ENCODE measurements at places on chromosomes 7 and 10. TPM values are rescaled to one million over a fixed set of nuclear protein-coding genes. Genes with fewer than 3 reads are reported as not detected.

DNA sequence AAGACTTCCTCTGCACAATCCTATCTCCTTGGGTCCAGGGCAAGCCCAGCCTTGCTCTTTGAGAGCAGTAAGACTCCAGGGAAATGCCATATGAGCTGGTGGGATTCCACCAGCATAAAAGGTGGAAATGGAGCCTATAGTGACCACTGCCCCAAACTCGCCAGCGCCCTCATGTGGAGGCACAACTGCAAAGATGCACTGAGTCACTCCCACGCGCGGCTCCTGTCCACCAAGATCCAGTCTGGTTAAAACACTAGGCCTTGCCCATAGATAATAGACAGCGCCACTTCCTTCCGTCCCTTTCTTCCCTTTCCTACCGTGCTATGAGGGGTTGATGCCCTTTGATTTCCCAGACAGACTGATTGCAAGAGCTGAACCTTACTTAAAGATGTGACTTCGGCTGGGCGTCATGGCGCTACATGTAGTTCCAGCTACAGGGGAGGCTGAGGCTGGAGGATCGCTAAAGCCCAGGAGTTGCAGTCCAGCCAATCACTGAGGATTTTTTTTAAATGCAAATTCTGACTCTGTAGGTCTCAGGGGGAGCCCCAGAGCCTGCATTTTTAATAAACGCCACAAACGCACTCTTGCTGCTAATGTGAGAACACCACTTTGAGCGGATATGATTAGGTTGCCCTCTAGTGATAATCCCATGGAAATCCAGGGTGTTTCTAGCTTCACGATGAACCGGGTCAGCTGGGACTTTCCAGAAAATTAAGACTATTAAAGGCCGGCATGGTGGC, 136.5 kb downstream of the EPC1 start:
- H3K27me3 ChIP-seq = no peaks in the 10 kb centered on the region
- H3K4me3 ChIP-seq = no peak overlapping the region
- H3K36me3 ChIP-seq = no peaks in the 10 kb centered on the region

DNA sequence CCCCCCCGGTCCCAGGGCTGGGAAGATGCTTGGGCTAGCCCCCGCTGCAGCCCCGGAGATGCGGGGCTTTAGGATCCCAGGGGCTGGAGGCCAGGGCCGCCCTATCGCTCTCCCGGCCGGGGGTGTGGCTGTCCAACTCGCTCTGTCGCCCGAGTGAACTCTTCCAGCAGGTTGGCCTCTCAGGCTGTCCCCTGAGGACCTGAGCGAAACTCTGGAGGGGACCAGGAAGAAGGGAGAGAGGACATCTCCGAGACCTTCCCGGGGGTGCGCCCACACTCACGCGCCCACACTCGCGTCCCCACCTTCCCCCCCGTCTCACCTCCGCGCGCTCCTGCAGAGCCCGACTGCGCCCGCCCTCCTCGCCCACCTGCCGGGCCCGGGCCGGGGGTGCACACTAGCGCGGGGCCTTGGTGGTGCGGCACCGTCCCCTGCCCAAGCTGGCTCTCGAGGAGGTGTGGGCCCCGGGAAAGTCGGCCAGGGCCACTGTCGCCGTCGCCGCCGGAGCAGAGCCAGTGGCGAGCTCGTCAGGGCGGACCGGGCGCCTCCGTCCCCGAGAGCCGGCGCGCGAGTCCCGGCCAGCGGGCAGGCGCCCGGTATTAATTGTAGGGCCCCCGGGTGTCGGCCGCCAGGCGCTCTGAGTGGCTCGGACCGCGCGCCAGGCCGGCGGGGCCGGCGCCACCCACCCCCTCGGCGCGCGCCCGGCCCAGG, 101.7 kb upstream of the SVIL start:
- H3K27me3 ChIP-seq = no peaks in the 10 kb centered on the region
- peak; percentile 44 for DNase-seq
- peaks cover 35% of the 10 kb centered on the region for H3K4me1 ChIP-seq
- H3K36me3 ChIP-seq = no peaks in the 10 kb centered on the region
- H3K27ac ChIP-seq = peak overlapping the region; percentile 65

- DNase-seq = no peak
- no peaks in the 10 kb centered on the region for H3K27me3 ChIP-seq
- no peak overlapping the region for H3K27ac ChIP-seq
- no peak overlapping the region for H3K4me3 ChIP-seq
- H3K36me3 ChIP-seq = no peaks in the 10 kb centered on the region
These were observed 114.1 kb downstream of the ABCA13 start for GRCh38 chr7:48285373-48285772.

DNA sequence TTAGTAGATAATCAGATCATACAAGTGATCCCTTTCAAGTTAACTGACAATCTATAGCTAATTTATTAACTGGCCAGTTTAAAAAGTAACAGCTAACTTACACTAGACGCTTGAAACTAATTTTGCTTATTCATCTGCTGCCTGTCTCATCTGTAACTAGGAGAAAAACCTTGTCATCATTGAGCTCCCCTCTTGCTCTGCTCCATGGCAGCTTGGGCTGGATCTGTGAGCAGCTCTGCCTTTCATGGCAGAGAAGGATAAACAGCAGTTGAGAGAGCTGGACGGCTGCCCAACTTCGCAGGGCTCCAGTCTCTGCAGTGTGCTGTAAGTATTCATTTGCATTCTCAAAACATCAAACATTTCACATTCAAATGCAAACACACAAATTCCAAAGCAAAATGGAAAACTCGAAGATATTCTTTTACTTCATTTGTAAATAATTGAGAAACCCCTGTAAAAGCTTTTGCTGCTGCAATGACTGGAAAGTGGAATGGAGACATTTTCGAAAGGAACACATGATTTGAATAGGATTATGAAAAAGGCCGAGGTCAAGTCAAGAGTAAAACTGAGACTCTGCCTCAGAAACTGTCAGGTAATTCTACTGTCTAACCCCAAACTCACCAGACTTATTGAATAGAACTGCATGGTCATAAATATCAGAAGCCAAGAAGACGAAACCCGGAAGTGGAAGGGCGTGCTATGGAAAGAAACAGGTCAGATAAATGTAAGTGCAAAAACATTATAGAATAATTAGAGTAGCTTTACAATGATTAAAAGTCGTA, 17.6 kb downstream of the SLC35B4 start:
- no peaks in the 10 kb centered on the region for H3K27me3 ChIP-seq
- H3K36me3 ChIP-seq = no peaks in the 10 kb centered on the region
- H3K27ac ChIP-seq = no peak overlapping the region
- H3K4me3 ChIP-seq = no peak overlapping the region

DNA sequence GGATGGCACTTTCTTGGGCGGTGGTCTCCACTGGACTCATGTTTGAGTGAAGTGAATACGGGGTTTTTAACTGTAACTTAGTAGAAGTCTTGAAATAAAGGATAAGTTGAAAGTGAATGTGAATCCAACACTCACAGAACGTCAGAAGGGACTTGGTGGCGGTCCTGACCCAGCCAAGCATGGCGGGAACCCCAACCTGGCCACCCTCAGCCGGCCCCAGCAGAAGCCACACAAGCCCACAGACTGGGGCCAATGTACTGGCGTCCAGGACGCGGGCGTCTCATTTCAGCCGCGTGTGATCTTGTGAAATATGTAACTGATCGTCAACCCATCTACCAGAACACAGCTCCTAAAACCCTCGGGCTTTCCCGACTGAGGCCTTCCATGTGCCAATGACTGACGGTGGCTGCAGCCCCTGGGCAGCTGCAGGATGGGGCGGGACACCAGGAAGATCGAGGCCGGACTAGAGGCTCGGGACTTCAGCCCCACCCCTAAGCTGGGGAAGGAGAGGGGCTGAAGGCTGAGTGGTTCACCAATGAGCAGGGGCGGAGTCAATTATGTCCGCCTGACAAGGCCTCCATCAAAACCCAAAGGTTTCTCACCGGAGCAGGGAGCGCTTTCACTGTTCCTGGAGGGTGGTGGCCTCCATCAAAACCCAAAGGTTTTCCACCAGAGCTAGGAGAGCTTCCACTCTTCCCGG, 161.5 kb downstream of the MAD1L1 start:
- no peak overlapping the region for H3K4me3 ChIP-seq
- no peak overlapping the region for H3K27ac ChIP-seq
- no peak for DNase-seq
- H3K27me3 ChIP-seq = no peaks in the 10 kb centered on the region
- no peaks in the 10 kb centered on the region for H3K4me1 ChIP-seq

GRCh38 chr7:28986765-28987110, 28.6 kb upstream of the TRIL start:
- no peaks in the 10 kb centered on the region for H3K27me3 ChIP-seq
- DNase-seq = no peak

DNA sequence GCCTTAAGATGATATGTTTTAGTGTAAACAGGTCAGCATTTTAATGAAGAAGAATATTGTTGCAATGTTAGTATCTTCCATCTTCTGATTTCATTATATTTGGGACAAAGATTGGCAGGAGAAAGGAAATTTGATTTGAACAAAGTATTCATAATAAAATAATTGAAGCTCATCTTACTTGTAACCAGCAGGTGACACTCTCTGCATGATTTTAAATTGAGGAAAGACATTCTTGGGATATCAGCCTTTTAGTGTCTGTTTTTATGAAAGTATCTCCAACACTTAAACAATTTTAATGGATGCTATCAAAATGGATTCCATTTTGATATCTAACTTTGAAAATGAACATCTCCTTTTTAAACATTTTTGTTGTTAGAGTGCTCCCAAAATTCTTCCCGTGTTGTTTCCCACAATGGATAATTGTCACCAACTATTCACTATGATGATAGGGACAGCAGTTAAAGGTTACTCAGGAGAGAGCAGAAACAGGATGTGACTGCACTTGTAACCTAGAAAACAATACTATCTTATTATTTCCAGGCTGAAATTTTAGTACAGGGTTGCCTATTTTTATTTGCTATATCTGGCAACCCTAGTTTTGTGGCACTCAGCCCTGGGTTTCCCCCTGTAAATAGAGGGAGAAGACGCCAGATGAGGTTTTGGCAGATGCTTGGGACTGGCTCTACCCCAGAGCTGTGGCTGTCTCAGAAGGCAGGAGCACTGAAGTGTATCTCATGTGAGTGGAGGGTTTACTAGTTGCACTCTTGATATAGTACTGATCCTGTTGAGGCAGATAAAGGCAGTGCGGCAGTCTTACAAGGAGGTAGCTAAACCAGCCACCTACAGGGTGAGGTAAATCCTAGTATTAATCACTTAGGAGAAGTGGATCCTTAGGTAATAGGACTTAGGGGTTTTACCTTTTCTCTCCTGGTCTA, 31.0 kb upstream of the ABCB4 start:
- DNase-seq = no peak
- no peak overlapping the region for H3K27ac ChIP-seq
- H3K4me1 ChIP-seq = no peaks in the 10 kb centered on the region

Gene FGFBP3
- 7.9 TPM for total RNA-seq

Gene EVX1
- total RNA-seq = not detected

Gene TEX36
- total RNA-seq = not detected

Gene ZNF716
- total RNA-seq = not detected
